Prostate gland (tissue), 2 donors: ENCODE measurements at places on chromosomes 11 and 22. TPM values are rescaled to one million over a fixed set of nuclear protein-coding genes. Genes with fewer than 3 reads are reported as not detected.

MIOX gene
- not detected for total RNA-seq

- DNase-seq, result no peak
Observed at GRCh38 chr11:110286298-110287040, 9.9 kb downstream of the RDX start.

DNA sequence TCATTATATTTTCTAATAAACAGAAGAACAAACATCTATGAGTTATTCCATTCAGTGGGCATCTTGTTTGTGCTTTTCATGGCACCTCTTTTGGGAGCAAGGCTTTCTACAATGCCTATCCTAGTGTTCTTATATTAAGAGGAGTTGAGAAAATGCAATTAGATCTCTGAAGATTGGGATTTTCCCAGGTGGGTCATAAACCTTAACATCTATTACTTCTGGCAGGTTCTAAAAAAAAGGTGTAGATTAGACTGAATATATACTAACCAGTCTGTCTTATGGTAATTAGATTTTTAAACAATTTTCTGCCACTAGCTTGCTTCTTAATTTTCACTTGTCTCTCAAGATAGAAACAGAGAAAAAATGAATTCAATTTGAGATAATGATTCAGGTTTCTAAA lies 128.3 kb downstream of the NAV2 start:
- no peak for DNase-seq

DNA sequence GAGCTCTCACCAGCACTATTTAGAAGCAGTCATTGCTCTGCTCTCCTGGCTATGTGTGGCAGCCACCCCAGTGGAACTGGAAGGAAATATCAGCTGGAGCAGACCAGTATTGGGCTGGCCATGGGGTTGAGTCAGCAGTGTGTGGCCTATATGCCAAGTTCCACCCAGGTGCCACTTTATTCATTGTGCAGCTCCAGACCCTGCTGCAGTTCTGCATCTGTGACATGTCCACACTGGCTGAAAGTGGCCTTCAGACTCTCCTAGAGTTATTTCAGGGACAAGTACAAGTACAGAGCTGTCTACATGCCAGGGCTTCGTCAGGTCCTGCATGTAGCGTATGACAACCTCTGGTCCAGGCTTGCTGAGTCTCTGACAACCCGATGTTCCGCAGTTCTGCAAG lies 55.2 kb downstream of the CABIN1 start:
- DNase-seq, result peak; percentile 48

DNA sequence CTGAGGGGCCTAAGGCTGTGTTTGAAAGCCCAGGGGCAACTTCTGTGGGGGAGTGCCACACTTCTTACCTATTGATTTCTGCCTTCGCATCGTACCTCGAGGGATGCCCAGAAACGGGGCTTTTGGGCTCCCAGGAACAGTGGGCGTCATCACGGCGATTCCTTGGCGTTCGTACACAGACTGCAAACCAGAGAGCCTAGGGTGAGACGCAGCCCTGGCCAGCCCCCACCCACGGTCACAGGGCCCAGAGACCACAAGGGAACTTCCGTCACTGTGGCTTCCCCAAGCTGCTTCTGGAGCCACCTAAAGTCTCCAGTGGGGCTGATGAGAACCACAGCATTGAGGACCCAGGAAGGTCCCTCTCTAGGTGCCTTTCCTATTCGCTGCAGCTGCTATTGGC lies 91.9 kb downstream of the CTTN start:
- DNase-seq, result no peak

- DNase-seq, result no peak
Observed at GRCh38 chr11:116473206-116473769, 299.5 kb downstream of the BUD13 start.

RIMBP3B gene
- not detected for total RNA-seq

DNA sequence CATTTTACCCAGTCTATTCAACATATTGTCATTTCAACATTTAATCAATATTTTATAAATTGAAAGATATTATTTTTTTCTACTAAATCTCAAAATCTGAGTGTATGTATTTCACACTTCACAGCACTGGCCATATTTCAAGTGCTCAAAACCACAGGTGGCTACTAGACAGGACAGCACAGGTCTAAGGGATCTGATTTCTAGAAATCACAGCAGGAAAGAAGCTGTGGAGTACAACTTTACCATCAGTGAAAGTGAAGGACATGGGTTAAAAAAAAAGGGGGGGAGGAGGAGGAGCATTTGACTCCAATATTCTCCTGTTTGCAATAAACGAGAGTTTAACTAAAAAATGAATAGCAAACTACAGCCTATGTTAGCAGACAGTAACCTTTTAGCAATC lies 4.5 kb downstream of the PRDM10 start:
- no peak for DNase-seq

DNA sequence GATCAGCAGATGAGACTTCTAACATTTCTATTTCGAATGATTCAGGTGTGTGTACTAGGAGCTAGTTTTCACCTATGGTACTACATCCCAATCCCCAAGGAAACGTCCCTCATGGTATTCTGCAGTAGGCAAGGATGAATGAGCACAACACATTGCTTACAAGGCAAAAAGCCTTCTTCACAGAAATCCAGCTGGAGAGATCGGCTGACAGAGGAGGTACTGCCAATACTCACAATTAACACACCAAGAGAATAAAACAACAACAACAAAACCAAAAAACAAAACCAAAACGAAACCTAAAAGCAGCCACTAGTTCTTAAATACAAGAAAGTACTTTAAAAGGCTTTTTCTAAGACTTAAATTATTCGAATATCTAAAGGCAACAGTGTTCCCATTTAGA lies 101.4 kb downstream of the PICALM start:
- no peak for DNase-seq
